ENCODE measurements at places on chromosomes 12 and 14.

GRCh38 chr14:104855532-104856090, 9.5 kb upstream of the CEP170B start:
- no peak for DNase-seq

- DNase-seq: no peak
Measured at GRCh38 chr12:94427501-94428381, 31.9 kb downstream of the CEP83 start.

- DNase-seq: no peak
Measured at GRCh38 chr14:102518063-102518648, 8.6 kb upstream of the ANKRD9 start.

DNA sequence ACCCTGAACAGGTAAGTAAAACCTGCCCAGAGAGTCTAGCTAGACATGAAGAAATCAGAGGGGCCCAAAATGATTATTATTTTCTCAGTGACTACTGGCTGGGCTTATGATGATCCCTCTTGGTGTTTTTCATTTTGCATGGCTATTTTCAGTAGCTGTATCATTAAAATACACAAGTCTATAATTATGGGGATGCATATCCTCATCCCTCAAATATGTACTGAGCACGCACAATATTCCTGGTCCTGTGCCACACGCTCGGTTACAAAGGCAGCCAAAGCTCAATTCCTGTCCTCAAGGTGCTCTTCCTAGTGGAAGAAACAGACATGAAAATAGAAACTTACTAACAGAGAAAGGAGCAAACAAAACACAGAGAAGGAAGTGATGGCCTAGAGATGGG, 180.0 kb downstream of the DAD1 start:
- no peak for DNase-seq

DNA sequence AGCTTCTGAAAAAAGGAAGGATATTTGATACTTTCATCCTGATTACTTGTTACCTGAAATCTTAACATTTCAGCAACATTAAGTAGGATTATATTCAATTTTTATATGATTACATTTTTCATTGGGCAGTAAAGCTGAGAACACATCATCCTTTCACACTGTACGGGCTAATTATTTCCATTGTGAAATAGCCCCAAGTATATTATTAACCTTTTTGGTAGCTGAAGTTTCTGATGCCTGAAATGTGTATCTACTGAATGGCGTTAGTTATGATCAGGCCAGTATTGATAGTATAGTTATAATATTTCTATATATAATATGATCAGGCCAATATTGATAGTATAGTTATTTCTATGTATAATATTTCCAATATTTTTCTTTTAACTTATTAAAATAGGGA, 10.1 kb downstream of the SPATS2 start:
- DNase-seq: no peak

GRCh38 chr14:105144666-105145380, 23.8 kb downstream of the JAG2 start:
- DNase-seq: no peak

GRCh38 chr12:99436584-99436983, 211.0 kb upstream of the GARIN6 start:
- no peak for DNase-seq

DNA sequence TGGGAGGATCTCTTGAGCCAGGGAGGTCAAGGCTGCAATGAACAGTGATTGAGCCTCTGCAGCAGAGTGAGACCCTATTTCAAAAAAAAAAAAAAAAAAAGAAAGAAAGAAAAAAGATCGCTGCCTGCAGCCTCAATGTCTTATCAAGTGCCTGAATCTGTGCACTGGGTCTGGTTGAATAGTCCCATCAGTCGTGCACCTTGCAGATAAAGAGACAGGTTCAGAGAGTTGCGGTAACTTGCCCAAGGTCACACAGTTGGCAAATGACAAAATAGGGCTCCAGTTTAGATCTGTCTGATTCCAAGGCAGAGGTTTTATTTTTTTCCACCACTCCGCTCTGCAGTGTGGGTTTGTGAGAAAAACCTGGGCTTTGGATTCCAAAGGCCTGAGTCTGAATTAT, 649 bp upstream of the PLA2G1B start:
- DNase-seq: no peak

GRCh38 chr14:90785471-90785870, 30.8 kb downstream of the TTC7B start:
- DNase-seq: no peak

DNA sequence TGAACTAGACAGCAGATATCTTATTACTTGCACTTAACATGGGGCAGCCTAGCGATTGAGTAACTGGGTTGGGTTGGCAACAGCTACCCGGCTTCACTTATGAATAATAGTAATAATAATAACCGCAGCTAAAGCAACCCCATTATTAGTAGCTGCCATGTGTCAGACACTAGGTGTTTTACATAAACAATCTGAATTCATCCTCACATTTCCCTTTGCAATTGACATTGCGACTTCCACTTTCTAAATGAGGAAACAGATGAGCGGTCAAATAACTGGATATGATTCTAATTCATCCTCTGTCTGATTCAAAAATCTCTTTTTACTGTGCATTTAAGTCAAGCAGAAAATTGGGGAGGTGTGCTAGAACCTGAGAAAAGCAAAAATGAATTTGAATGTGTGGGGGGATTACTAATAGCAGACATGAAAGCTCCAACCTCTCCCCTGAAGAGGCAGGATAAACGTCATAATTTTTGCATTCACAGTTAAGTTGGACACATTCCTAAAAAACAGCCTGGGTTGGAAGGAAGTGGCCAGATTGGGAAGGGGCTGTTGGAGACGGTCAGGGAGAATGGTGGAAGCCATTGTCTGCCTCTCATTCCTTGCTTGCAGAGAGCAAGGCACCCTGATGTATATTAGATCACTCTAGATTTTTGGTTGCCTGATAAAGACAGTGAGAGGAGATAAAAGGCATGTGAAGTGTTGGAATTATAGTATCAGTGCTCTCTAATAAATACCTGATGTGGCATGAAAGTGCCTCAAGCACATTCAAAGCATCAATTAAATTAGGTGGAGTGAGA, 13.1 kb downstream of the EMP1 start:
- no peak for DNase-seq

DNA sequence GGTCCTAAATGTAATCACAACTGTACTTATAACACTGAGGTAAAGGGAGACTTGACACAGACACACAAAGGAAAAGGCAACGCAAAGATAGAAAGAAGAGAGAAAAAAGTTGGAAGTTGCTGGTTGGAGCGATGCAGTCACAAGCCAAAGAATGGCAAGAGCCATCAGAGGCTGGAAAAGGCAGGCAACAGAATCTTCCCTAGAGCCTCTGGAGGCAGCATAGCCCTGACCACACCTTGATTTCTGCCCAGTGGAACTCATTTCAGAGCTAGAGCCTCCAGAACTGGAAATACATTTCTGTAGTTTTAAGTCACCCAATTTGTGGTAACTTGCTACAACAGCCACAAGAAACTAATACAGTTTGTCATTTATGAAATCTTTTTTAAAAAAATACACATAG, 89.2 kb downstream of the PUS7L start:
- no peak for DNase-seq

DNA sequence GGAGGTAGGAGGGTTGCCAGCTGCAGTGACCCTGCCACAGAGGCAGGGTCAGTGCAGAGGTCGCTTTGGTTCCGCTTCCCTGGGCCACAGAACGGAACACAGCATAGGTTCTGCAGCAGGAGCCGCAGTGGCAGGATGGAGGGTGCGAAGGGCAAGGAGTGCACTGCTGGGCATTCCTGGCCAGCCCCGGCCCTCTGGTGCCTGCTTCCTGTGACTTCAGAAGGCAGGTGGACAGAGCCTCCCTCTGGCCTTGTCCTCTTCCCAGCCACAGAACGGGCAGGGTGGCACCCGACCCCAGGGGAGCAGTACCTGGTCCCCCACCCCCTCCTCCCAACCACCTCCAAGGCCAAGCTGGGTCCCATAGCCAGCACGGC, 37.7 kb downstream of the SLC8B1 start:
- no peak for DNase-seq

DNA sequence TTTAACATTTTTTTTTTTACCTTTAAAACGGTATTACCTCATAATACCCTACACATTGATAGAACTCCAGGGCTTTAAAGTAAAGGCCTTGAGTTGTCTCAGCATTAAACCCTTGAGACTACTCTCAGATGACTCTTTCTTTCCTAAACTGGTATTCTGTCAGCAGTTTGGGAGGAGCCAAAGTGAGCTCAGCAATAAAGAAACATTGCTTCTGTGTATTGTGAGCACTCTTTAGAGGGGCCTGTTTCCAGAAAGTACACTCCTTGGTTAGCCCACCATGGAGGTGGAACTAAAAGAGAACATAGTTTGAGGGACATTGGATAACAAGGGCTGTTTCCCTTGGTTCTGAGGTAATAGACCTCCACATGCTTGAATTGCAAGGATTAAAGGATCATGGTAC, 20.4 kb downstream of the MAP3K12 start:
- no peak for DNase-seq

DNA sequence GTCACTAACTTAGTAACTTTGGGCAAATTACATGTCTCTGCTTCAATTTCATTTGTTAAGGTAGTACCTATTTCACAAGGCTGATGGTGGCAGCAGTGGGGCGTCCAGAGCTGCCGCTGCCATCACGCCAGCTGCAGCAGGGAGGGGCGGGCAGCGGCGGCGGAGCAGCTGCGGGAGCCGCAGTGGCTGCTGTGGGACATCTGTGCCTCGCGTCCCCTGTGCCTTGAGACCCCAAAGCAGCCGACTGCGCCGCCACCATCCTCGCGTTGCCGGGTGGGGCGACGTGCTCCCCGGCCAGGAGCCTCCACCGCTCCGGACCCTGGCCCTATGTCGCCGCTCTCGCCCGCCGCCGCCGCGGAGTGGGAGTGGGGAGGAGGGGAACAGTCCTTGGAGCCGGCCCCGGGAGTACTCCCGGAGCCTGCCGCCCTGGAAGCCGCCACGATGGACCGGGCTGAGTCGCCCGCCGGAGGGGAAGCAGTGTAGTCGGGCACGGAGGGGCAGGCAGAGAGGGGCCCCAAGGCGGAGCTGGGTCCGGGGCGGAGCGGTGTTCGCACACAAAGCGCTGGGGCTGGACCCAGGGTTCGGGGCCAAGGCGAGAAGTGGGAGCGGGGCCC, 51.4 kb downstream of the A2M start:
- DNase-seq: peak; percentile 37

DNA sequence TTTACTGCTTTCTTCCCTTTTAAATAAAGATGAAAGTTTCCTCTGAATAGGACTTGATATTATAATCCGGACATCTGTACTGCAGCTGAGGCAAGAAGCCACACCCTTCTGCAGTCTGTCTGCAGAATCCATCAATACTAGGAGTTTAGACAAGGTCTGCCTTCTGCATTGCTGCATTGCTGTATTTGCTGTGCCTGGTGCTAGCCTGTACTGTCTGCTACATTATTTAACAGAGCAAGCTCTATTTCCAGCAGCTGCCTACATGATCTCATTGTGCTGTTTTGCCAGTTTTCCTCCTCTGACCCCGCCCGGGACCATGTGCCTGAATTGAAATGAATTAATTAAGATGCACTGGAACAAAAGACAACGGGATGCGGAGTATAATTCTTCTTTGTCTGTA, 1.7 kb downstream of the TUBA1A start:
- no peak for DNase-seq

DNA sequence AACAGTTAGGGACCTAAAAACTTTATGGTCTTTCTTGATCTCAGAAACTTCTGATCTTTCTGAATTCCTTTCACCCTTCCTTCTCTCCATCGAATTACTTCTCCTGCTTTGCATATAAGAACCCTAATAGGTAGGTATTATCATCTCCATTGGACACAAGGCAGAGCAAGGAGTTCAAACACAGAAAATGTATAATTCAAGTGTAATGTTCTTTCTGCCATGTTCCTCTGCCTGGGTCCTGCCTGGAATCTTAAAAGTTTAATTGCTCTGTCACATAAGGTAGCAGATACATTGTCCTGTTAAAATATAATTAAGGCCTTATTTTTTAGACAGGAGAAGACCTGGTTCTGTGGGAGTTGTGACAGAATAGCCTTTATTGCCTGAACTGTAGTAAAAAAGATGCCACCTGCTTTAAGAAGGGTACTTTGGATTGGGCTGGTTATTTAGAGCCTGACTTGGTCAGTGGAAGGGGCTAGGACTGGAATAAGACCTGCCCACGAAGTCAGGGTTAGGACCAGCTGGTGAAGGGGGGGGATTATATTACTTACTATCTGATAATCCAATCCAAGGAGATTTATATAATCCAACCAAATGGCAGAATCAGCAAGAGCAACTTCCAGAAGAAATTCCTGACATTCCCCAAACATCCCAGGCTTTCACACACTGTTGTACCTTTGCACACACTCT, 10.4 kb downstream of the G2E3 start:
- no peak for DNase-seq

DNA sequence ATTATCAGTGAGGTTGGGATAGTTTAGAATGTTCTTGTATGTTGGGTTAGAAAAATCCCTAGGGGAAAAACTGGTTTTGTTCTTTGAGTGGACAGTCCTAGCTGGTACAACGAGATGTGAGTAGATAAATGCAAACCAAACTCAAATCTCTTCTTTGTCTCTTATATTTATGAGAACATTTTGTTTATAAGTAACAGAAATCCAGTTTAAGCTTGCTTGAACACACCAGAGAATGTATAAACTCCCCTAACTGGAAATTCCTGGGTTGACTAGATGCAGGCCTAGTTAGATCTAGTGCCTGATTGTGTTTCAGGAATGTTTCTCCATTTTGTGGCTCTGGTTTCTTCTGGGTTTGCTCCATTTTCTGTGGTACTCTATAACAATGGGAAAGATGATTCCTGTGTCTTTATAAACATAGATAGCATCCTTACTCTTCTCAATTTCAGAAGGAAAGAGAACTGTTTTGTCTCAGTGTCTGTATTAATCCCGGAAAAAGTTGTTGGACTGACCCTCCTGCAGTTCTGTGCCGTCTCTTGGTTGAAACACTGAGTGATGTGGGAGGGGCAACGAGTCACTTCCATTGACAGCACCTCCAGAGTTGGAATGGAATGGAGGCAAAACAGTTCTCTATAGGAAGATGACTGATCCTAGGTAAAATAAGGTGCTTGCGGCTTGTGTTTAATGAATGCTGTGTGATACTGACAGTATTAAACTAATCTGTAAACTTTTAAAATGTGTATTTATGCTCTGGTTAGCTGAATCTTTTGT, 244.8 kb downstream of the TMTC2 start:
- no peak for DNase-seq

DNA sequence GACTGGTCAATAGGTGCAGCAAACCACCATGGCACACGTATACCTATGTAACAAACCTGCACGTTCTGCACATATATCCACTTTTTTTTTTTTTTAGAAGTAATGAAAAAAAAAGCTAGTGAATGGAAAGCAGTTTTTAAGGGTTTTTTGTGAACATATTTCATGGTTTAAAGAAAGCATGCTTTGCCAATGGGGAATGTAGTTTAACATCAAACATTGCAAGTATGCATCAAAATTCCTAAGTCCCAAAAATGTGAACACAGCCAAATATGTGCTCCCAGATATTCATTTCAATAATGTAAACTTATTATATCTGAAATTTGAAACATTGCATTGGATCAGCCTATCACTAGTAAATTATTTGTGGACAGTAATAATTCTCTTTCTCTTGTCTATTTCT, 710.4 kb upstream of the FLRT2 start:
- DNase-seq: no peak

Data from stimulated activated CD4-positive, alpha-beta T cell treated with anti-CD3 and anti-CD28 coated beads, Interleukin-15, amount 100 ng/mL, for 1 hour (primary cell).